ENCODE measurements at places on chromosomes 4 and X. TPM values are rescaled to one million over a fixed set of nuclear protein-coding genes. Genes with fewer than 3 reads are reported as not detected.

Gene GPR82
- 0.15 TPM for total RNA-seq

Gene F9
- total RNA-seq, result not detected

Gene SERPINA7
- total RNA-seq, result not detected

Gene H2BW2
- not detected for total RNA-seq

Gene NDST3
- not detected for total RNA-seq

Gene GPR34
- 0.30 TPM for total RNA-seq

Gene UBA6
- 48.4 TPM for total RNA-seq

Gene ABCB7
- total RNA-seq, result 23.6 TPM

DNA sequence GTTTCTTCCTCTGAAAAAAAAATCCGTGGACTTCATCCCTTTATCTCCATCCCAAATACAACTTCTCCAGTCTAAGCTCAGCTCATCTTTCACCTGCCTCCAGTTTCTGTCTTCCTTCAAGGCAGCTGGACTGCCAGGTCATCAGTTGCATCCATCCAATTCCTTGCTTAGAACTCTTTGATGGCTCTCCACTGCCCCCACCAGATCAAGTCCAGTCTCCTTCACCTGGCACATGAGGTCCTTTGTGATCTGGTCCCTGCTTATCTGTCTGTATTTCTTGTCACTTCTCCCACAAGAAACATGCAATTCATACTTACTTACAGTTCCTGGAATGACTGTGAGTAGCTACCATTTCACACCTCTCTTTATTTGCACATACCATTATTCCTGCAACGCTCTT lies 33.8 kb downstream of the OTUD6A start:
- H3K27ac ChIP-seq, result no peak overlapping the region
- H3K36me3 ChIP-seq, result no peaks in the 10 kb centered on the region
- no peak overlapping the region for H3K4me3 ChIP-seq

DNA sequence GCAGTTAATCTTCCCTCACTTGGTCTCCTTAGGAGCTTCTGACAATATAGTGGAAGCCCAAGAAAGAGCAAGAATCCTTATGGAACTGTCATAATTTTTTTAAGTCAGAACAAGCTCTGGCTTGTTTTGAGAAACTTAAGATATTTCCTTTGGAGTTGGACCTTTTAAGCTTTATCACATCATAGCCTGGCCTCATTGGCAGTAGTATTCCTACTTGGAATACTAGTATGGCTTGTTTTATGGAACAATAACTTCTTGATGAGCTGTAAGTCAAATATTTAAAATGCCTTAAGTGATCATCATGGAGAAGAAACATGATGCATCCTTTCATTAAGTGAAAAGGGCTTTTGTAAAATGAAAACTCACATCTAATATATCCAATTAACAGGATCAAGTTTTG lies 78.0 kb upstream of the NRK start:
- no peak for DNase-seq
- no peaks in the 10 kb centered on the region for H3K27me3 ChIP-seq
- H3K4me3 ChIP-seq, result no peak overlapping the region
- H3K4me1 ChIP-seq, result no peaks in the 10 kb centered on the region

DNA sequence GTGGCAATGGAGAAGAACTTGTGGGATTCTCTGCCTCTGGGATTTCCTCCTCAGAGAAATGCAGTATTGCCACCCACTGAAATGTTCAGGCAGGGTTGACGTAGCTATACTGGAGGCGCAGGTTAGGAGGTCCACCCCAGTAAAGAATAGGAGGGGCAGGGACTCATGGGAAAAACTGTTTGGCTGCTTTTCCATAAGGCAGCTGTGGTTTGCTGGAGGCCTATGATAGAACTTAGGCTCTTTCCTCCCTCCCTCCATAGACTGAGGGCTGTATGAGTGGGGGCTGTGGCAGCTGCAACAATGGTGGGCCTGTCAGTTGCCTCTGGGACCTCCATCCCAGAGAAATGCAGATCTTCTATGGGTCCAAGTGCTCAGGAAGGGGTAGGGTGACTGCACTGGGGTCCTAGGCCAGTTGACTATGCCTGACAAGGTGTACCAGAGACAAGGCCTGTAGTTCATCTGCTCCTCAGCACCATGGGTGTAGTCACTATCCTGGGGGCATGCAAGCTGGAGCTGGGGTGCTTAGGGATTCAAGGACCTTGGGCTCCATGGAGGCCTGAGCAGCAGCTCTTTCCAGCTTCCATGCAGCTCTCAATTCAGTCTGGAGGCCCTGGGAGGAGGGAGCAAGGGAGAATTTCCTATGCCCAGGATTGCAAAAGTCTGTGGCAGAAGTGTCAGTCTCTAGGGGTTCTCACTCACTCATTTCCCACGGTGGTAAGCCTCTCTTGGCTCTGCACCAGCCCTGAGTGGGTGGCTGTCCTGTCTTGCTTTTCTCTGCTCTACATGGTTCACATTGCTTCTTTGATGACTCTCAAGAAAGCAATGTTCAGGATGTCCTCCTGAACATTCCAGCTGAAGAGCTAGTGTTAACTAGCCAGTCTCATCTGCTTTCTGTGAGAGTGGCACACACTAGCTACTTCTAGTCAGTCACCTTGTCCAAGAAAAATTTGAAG lies 353.0 kb downstream of the IDS start:
- no peaks in the 10 kb centered on the region for H3K36me3 ChIP-seq
- H3K4me1 ChIP-seq, result no peaks in the 10 kb centered on the region
- H3K4me3 ChIP-seq, result no peak overlapping the region
- H3K27ac ChIP-seq, result no peak overlapping the region
- H3K27me3 ChIP-seq, result no peaks in the 10 kb centered on the region

- H3K27me3 ChIP-seq, result no peaks in the 10 kb centered on the region
- no peaks in the 10 kb centered on the region for H3K4me1 ChIP-seq
- no peak for DNase-seq
- H3K36me3 ChIP-seq, result no peaks in the 10 kb centered on the region
Measured at GRCh38 chr4:149785696-149786431, 29.8 kb downstream of the IQCM start.

- H3K4me3 ChIP-seq, result no peak overlapping the region
- H3K4me1 ChIP-seq, result no peaks in the 10 kb centered on the region
- DNase-seq, result no peak
- H3K27me3 ChIP-seq, result no peaks in the 10 kb centered on the region
- no peak overlapping the region for H3K27ac ChIP-seq
Measured at GRCh38 chr4:57412259-57413054, 302.3 kb upstream of the IGFBP7 start.

GRCh38 chr4:88251924-88252323 lies 32.4 kb downstream of the PPM1K start:
- no peaks in the 10 kb centered on the region for H3K36me3 ChIP-seq
- no peaks in the 10 kb centered on the region for H3K27me3 ChIP-seq

GRCh38 chr4:37528166-37528885 lies 157.8 kb downstream of the RELL1 start:
- no peaks in the 10 kb centered on the region for H3K36me3 ChIP-seq
- no peaks in the 10 kb centered on the region for H3K4me1 ChIP-seq
- no peak overlapping the region for H3K4me3 ChIP-seq
- no peaks in the 10 kb centered on the region for H3K27me3 ChIP-seq

- H3K36me3 ChIP-seq, result no peaks in the 10 kb centered on the region
- no peak overlapping the region for H3K27ac ChIP-seq
- DNase-seq, result no peak
- H3K27me3 ChIP-seq, result no peaks in the 10 kb centered on the region
- no peaks in the 10 kb centered on the region for H3K4me1 ChIP-seq
- H3K4me3 ChIP-seq, result no peak overlapping the region
Measured at GRCh38 chrX:22760513-22761057, 239.2 kb upstream of the DDX53 start.

GRCh38 chrX:152897222-152898131 lies at the start of gene ZNF185:
Gene ZNF185 (plus strand): TSS chrX:152898067. CDS start chrX:152914490, 16,423 bp downstream.
- no peak for DNase-seq
- H3K36me3 ChIP-seq, result no peaks in the 10 kb centered on the region
- H3K4me3 ChIP-seq, result no peak within 1 kb of the TSS
- H3K27ac ChIP-seq, result no peak within 1 kb of the TSS
- no peaks in the 10 kb centered on the region for H3K4me1 ChIP-seq

GRCh38 chr4:153791746-153792617 lies 3.1 kb upstream of the SFRP2 start:
- peak overlapping the region; percentile 20 for H3K4me3 ChIP-seq
- no peaks in the 10 kb centered on the region for H3K36me3 ChIP-seq
- H3K27me3 ChIP-seq, result peaks cover 56% of the 10 kb centered on the region
- H3K4me1 ChIP-seq, result peaks cover 50% of the 10 kb centered on the region

GRCh38 chr4:123652476-123652875 lies 255.9 kb downstream of the SPRY1 start:
- H3K4me1 ChIP-seq, result no peaks in the 10 kb centered on the region
- no peak overlapping the region for H3K27ac ChIP-seq
- H3K4me3 ChIP-seq, result no peak overlapping the region

DNA sequence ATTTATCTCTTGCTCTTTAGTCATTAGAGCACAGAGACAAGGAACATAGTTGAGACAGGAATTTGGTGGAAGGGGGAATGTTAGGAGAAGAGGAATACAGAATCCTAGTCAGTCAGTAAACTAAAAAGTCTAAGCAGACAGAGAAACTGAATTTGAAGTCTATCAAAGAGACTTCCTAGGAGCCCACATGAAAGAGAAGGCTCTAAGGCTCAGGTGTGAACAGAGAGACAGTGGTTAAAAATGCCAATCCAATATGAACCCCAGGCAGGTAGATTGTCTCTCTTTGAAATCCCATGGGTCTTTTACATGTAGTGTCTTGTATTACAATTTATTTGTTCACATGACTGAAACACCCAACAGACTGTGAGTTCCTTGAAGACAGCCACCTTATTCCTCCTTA lies 77.8 kb upstream of the NFKB1 start:
- no peaks in the 10 kb centered on the region for H3K27me3 ChIP-seq
- H3K27ac ChIP-seq, result no peak overlapping the region
- H3K4me1 ChIP-seq, result no peaks in the 10 kb centered on the region
- H3K36me3 ChIP-seq, result no peaks in the 10 kb centered on the region
- no peak for DNase-seq

DNA sequence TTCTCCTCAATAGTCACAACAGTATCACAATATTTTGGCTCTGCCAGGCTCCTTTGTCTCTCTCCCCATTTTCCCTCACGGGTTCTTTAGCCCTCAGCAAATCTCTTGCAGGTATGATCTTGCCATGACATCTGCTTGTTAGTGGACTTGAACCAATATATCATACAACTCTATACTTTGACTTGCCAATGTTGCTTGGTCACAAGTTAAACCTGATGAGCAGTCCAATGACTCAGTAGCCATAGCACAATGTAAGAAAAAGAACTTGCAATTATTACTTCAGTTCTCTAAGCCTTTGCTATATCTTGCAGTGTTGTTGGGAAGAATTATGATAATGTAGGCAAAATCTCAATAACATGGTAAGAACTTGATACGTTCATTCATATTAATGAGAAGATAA lies 174.6 kb upstream of the NRK start:
- H3K4me3 ChIP-seq, result no peak overlapping the region
- DNase-seq, result no peak
- H3K27ac ChIP-seq, result no peak overlapping the region
- H3K4me1 ChIP-seq, result no peaks in the 10 kb centered on the region
- H3K36me3 ChIP-seq, result no peaks in the 10 kb centered on the region
- H3K27me3 ChIP-seq, result no peaks in the 10 kb centered on the region

DNA sequence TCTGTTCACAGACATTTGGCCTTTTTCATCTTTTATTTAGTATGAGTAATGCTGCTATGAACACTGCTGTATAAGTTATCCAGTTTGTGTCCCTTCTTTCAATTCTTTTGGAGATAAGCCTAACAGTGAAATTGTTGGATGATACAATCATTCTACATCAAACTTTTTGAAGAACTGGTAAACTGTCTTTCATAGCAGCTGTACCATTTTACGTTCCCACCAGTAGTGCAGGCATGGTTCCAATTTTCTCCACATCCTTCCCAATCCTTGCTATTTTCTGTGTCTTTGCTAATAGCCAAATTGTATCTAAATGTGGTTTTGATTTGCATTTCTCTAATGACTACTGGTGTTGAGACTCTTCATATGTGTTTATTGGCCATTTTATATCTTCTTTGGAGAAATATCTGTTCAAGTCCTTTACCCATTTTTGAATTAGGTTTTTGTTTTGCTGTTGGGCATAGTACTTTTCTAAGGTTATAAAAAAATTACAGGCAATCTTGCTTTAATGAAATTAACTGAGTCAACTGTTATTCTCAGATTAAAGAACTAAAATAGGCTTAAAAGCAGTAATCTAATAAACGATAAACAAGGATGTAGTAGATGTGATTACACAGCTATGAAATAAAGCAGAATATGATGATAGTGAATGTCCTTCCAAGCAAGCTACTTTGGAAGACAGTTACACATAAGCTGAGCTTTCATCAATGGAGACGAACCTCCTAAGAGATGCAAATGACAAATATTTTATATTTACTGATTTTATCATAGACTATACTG lies 57.2 kb downstream of the FBXW7 start:
- no peak overlapping the region for H3K4me3 ChIP-seq
- no peak for DNase-seq
- no peaks in the 10 kb centered on the region for H3K27me3 ChIP-seq
- no peaks in the 10 kb centered on the region for H3K36me3 ChIP-seq
- H3K4me1 ChIP-seq, result peaks cover 3% of the 10 kb centered on the region
- no peak overlapping the region for H3K27ac ChIP-seq
